CD4-positive, alpha-beta T cell treated with Interleukin-2 at 100 ng/mL for 4 hours (primary cell): ENCODE measurements at places on chromosomes 1 and 21.

- peak; percentile 29 for DNase-seq
Observed at GRCh38 chr1:228236744-228237143, 28.9 kb downstream of the OBSCN start.

GRCh38 chr1:12177156-12177998, 10.6 kb downstream of the TNFRSF1B start:
- peak; percentile 23 for DNase-seq

DNA sequence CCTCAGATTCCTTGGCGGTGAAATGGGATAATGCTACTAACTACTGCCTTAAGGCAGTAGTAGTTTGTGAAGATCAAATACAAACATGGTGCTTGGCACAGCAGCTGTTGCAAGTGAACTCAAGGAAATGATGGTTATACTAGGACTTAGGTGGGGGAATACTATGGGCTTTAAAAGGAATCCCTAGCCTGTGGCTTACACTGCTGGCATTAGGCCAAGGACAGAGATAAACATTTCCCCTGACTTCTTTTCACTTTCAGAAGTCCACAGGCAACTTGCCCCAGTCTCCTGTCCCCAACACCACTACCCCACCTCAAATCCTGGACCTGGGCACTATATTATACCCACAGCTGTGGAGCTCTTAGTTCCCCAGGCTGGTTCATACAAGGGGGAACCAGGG, 13.1 kb upstream of the VAMP4 start:
- DNase-seq = no peak

GRCh38 chr1:203342192-203342940, 8.6 kb downstream of the FMOD start:
- DNase-seq = peak; percentile 55

DNA sequence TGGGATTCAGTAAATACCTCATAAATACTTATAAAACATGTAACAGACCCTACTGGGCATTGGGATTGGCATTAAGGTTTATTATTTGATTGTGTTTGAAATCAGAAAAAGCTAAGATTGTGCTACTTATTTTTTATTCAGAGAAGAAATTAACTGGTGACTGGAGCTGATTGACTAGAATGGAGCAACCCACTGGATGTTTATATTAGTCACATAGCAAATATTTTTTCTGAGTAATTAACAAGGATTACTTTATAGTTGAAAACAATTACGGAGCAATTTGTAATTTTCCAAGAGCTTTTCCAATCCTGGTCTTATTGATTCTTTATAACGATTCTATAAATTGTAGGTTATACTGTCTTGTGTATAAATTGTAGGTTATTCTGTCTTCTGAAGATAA, 208.7 kb downstream of the HLX start:
- no peak for DNase-seq

DNA sequence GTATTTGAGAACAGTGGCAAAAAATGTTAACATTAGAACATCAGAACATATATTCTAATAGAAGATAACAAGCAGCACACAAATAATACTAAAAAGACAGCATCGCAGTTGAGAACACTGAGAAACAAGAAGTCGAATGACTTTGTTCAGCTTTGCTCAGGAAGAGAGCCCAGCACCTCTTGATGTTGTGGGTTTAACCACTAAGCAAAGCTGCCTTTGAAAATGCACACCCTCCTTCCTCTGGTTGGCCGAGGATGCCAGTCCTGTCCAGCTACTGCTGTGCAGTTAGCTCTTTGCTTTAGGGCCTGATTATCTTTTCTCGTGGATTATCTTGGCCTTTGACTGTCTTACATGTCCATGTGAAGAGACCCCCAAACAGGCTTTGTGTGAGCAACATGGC, 60.5 kb downstream of the SPATA46 start:
- no peak for DNase-seq

DNA sequence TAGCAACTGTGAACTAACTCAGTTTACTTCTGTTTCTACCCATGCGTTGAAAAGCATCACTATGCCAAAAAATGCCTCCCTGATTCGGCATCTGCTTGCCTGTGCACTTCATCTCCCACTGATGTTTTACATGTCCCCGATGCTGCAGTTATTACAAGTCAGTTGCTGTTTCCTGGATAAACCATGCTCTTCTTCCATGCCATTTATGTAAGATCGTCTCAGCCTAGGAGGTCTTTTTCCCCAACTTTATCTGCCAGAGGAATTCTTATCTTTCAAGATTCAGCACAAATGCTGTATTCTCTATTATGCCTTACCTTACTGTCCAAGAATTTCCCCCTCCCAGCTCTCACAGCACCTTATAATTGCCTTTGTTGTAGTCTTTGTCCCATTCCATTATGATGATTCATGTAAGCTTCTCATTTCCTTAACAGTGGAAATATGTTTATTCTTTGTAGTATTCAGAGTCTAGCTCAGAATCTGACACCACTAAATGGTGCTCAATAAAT, 30.0 kb downstream of the PRKACB start:
- DNase-seq = no peak

DNA sequence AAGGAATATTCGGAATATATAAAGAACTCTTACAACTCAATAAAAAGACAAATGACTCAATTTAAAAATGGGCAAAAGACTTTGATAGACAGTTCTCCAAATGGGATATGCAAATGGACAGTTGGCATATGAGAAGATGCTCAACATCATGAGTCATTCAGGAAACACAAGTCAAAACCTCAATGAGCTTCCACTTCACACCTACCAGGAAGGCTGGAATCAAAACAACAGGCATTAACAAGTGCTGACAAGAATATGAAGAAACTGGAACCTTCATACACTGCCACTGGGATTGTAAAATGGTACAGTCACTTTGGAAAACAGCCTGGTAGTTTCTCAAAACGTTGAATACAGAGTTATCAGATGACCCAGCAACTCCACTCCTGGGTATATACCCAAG, 17.2 kb downstream of the PGBD5 start:
- DNase-seq = no peak

DNA sequence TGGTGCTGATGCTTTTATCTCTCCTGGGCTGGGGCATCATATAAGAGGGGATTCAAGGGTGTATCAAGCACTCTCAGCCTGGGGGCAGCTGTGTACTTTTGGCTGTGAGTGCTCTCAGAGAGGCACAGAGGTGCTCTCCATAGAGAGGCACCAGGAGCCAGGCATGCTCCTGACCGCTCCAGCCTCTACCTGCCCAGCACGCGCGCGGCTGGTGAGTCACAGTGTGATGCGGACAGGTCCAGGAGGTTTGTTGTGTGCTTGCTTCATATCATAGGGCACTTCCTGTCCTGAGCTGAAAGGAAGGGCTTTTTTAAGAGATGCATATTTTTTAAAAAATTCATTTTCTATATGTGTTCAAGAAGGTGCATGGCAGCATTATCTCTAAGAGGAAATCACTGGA, 93.6 kb upstream of the BCAR3 start:
- no peak for DNase-seq

- no peak for DNase-seq
Observed at GRCh38 chr1:143720087-143721023, 251.4 kb downstream of the FAM72C start.

- DNase-seq = no peak
Observed at GRCh38 chr1:112431038-112431437, 35.0 kb downstream of the CTTNBP2NL start.

- DNase-seq = peak; percentile 44
Observed at GRCh38 chr1:101198842-101199636, 37.8 kb upstream of the S1PR1 start.

- DNase-seq = no peak
Observed at GRCh38 chr1:63679076-63679475, 85.9 kb downstream of the PGM1 start.

GRCh38 chr1:240524356-240525069, 87.4 kb downstream of the GREM2 start:
- no peak for DNase-seq

GRCh38 chr1:225763716-225764548, 13.7 kb upstream of the SRP9 start:
- DNase-seq = no peak

DNA sequence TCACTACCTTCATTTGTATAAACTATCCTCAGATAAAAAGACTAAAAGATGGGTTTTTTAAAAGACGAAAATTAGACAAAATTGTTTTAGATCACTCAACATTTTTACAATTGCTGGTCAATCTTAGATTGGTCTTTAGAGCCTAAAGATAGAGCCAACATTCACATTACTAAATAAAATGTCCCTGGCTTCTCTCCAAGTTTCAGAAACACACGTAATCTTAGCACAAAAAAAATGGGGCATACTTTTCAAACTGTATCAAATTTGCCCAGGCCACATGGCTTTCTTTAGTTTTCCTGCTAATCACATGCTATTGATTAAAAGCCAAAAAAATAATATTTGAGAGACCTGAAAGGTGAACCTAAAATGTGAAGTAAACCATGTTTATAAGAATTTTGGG, 288.1 kb downstream of the DPYD start:
- DNase-seq = no peak
